Right atrium auricular region (tissue), 2 donors: ENCODE measurements at places on chromosomes 2 and 18. TPM values are rescaled to one million over a fixed set of nuclear protein-coding genes. Genes with fewer than 3 reads are reported as not detected.

RTKN gene
- 15.3 TPM for total RNA-seq

CCDC150 gene
- total RNA-seq, result 0.79 TPM

COL5A2 gene
- total RNA-seq, result 15.8 TPM

LRPPRC gene
- 75.6 TPM for total RNA-seq

FOXI3 gene
- not detected for total RNA-seq

GRCh38 chr2:29106980-29107388, 8.2 kb upstream of the CLIP4 start:
- H3K27me3 ChIP-seq, result no peaks in the 10 kb centered on the region
- H3K4me3 ChIP-seq, result no peak overlapping the region
- H3K36me3 ChIP-seq, result no peaks in the 10 kb centered on the region
- DNase-seq, result no peak
- no peaks in the 10 kb centered on the region for H3K4me1 ChIP-seq
- no peak overlapping the region for H3K27ac ChIP-seq

DNA sequence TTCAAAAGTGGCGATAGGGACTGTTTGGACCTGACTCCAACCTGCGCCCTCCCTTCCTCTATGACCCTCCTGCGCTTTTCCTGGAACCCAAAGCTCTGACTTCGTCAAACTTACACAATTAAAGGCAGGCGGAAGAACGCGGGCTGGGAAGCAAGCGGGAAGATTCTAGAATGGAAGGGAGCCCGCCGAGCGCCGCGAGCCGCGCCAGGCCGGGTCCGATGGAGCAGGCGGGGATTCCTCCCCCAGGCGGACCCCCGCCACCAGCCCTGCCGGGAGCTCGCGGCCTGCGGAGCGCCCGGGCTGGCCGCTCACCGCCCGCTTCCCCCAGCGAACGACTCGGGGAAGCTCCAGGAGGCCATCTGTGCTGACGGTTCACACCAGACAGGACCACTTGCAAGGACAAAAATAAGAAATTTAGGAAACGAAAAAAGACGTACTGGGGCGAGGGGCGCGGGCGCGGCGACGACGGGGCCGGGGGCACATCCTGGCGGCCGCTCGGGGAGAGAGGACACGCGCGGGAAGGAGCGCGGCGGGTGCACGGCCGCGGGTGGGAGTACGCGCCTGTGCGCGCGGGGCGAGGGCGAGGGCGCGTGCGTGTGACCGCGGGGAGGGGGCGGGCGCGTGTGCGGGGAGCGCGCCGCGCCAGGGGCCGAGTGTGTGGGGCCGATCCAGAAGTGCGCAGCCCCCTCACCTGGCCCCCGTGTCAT, 1.1 kb upstream of the SALL3 start:
- DNase-seq, result no peak
- peak overlapping the region; percentile 31 for H3K27ac ChIP-seq
- H3K4me1 ChIP-seq, result no peaks in the 10 kb centered on the region
- peak overlapping the region; percentile 26 for H3K4me3 ChIP-seq

DNA sequence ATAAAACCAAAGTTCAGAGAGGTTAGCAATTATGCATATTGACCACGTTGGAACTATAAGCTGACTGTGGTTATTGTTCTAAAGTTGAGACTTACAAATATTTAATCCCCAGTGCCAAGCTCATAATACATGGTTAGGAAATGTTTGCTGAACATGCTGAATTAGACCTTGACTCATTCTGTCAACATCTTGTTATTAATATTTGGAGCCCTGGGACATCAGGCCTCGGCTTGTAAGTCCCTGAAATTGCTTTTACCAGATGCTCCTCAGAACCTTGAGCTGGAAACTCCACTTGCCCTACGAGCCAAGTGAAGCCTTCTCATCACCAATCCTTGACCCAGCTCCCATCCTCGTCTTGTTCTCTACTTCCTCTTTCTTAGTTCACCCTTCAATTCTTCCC, 21.2 kb downstream of the DYNAP start:
- H3K4me1 ChIP-seq, result no peaks in the 10 kb centered on the region
- DNase-seq, result no peak
- no peak overlapping the region for H3K4me3 ChIP-seq
- no peaks in the 10 kb centered on the region for H3K36me3 ChIP-seq
- H3K27ac ChIP-seq, result no peak overlapping the region
- H3K27me3 ChIP-seq, result no peaks in the 10 kb centered on the region

GRCh38 chr2:112832841-112833638, 3.5 kb downstream of the IL1B start:
- no peaks in the 10 kb centered on the region for H3K27me3 ChIP-seq
- H3K4me3 ChIP-seq, result no peak overlapping the region
- H3K27ac ChIP-seq, result no peak overlapping the region
- no peaks in the 10 kb centered on the region for H3K4me1 ChIP-seq
- no peaks in the 10 kb centered on the region for H3K36me3 ChIP-seq

- no peaks in the 10 kb centered on the region for H3K27me3 ChIP-seq
- H3K4me1 ChIP-seq, result no peaks in the 10 kb centered on the region
- DNase-seq, result no peak
- no peaks in the 10 kb centered on the region for H3K36me3 ChIP-seq
Measured at GRCh38 chr18:10682368-10682714, 156.5 kb downstream of the NAPG start.

GRCh38 chr18:45106331-45106774, 425.7 kb downstream of the SETBP1 start:
- no peaks in the 10 kb centered on the region for H3K27me3 ChIP-seq
- no peak overlapping the region for H3K27ac ChIP-seq
- no peaks in the 10 kb centered on the region for H3K36me3 ChIP-seq
- H3K4me3 ChIP-seq, result no peak overlapping the region

DNA sequence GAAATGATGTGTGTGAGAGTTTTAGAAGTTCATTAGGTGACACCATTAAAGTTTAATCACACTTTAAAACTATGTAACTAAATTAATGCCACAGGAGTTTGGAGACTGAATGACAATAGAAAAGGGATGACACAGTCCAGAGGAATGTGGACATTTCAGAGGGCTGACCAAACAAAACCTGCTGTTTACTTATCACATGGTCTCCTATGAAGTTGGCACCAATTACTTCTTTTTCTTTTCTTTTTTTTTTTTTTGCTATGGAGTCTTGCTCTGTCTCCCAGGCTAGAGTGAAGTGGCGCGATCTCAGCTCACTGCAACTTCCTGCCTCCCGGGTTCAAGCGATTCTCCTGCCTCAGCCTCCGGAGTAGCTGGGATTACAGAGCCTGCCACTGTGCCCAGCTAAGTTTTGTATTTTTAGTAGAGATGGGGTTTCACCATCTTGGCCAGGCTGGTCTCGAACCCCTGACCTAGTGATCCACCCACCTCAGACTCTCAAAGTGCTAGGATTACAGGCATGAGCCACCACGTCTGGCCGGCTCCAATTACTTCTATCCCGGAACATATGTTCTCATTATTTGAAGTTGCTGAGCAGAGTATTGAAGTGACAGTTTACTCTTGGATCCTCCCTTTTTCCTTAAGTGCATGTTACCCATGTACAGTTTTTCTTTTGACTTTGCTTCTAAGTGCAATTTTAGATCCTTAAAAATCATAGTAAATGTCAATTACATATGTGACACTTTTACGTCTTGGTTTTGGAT, 4.3 kb downstream of the AGPS start:
- H3K27me3 ChIP-seq, result no peaks in the 10 kb centered on the region
- no peaks in the 10 kb centered on the region for H3K4me1 ChIP-seq
- DNase-seq, result no peak
- H3K36me3 ChIP-seq, result no peaks in the 10 kb centered on the region
- H3K4me3 ChIP-seq, result no peak overlapping the region
- H3K27ac ChIP-seq, result no peak overlapping the region

DNA sequence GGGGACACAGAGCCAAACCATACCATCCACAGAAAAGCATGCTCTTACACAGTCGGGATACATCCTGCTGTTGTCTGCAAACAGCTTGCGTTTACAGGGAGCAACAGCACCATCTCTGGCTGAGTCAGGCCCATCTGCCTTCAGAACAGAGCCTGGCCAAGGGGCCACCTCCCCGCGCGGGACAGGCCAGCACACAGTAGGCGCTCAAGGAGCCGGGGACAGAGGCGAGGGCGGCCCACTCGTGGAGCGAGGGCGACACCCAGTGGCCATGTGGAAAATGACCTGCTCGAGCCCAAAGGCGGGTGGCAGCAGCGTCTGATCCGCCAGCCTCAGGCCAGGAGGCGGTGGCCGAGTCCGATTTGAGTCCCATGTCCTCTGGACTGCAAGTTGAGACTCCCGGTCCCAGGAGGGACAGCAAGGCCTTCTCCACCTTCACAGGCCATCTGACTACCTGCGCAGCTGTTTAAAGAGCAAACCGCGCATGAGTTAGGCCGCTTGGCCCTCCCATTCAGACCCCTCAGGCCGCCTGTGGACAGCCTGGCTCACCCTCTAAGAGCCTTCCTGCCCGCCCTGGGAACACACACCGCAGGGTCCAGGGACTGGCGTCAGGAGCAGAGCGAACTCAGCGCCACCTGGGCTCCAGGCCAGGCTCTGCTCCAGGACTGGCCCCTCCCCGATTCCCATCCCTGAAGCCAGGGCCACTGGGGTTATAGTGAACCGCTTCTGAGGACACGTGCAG, 38.3 kb downstream of the TTC32 start:
- H3K36me3 ChIP-seq, result no peaks in the 10 kb centered on the region
- DNase-seq, result peak; percentile 82
- H3K27me3 ChIP-seq, result no peaks in the 10 kb centered on the region
- H3K4me1 ChIP-seq, result no peaks in the 10 kb centered on the region
- H3K4me3 ChIP-seq, result no peak overlapping the region

- no peak for DNase-seq
- no peak overlapping the region for H3K27ac ChIP-seq
- H3K27me3 ChIP-seq, result no peaks in the 10 kb centered on the region
- H3K4me3 ChIP-seq, result no peak overlapping the region
- H3K36me3 ChIP-seq, result no peaks in the 10 kb centered on the region
Measured at GRCh38 chr2:194700726-194701125, 956.3 kb upstream of the SLC39A10 start.

DNA sequence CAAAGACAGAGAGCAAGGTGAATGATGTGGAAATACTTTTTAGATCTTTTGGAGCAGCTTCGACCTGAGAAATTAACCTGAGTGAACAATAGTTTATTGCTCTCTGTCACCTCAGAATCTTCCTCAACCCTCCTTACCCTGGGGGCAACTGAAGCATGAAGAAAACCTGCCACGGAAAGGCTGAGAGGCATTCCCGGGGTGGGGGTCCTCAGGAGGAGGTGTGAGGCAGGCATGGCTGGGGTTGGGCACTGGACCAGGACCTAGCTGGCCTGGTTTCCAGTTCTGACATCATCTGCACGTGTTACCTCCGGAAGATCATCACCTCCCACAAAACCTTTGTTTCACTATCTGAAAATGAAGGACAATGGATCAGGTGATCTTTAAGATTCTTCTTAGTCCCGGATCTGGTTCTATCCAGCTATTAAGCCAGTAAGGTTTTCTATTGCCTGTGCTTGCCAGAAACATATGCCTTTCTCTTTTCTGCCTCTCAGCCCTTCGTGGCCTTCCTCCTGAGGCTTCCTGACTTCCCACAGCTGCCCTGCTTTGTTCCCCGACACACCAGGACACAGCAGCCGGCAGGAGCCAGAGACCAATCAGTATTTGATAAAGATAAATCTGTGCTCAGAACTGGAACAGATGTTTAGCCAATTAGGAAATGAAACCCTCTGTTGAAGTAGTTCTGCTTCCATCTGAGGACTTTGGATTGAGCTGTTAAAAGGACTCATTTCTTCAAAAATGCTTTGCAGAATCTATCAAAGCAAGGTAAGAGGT, 232.5 kb downstream of the TDRD15 start:
- H3K4me3 ChIP-seq, result no peak overlapping the region
- no peaks in the 10 kb centered on the region for H3K36me3 ChIP-seq
- no peak overlapping the region for H3K27ac ChIP-seq
- DNase-seq, result no peak
- H3K4me1 ChIP-seq, result no peaks in the 10 kb centered on the region

- peaks cover 5% of the 10 kb centered on the region for H3K4me1 ChIP-seq
- peak overlapping the region; percentile 11 for H3K27ac ChIP-seq
- H3K27me3 ChIP-seq, result no peaks in the 10 kb centered on the region
- no peak for DNase-seq
Measured at GRCh38 chr2:203562268-203562667, 27.2 kb upstream of the RAPH1 start.

DNA sequence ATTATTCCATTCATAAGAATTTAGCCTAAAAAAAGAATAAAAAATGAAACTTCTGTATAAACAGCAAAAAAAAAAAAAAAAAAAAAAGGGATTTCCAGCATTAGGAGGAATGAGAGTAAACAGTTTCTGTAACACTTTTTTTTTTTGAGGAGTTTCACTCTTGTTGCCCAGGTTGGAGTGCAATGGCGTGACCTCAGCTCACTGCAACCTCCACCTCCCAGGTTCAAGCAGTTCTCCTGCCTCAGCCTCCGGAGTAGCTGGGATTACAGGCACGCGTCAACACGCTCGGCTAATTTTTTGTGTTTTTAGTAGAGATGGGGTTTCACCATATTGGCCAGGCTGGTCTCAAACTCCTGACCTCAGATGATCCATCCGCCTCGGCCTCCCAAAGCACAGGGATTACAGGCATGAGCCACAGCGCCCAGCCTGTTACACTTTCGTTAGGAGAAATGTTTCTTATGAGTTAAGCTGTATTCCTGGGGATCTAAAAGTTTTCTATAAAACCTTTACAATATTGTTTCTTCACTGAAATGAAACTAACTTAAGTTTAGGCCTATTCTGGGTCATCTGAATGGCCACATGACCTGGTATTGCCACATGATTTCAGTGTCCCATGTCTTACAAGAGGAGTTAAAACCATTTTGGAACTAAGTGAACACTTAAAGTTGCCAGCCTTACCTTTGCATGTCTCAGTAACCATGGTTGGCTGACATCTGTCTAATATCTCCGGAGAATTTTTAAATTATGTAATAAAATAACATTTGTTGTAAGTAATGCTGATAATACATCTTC, 17.5 kb downstream of the SMAD2 start:
- H3K27me3 ChIP-seq, result no peaks in the 10 kb centered on the region
- peak overlapping the region; percentile 57 for H3K27ac ChIP-seq
- DNase-seq, result no peak
